ENCODE measurements at places on chromosomes 6 and 20. TPM values are rescaled to one million over a fixed set of nuclear protein-coding genes. Genes with fewer than 3 reads are reported as not detected.
A peak's percentile ranks its signal among the peaks of the same experiment; 100 is the strongest.

VPS52 gene
- 41.0 TPM for total RNA-seq

C6orf58 gene
- total RNA-seq: not detected

IRF4 gene
- total RNA-seq: 1.1 TPM

LCA5 gene
- total RNA-seq: 8.9 TPM

SLC25A27 gene
- 37.0 TPM for total RNA-seq

PRDM13 gene
- total RNA-seq: not detected

OR2J2 gene
- total RNA-seq: not detected

GRCh38 chr6:67680297-67680932 lies 954.7 kb upstream of the ADGRB3 start:
- no peaks in the 10 kb centered on the region for H3K27me3 ChIP-seq
- H3K36me3 ChIP-seq: no peaks in the 10 kb centered on the region
- DNase-seq: no peak
- no peak overlapping the region for H3K4me3 ChIP-seq

GRCh38 chr6:50007819-50008218 lies 14.0 kb downstream of the DEFB110 start:
- H3K27ac ChIP-seq: no peak overlapping the region
- no peaks in the 10 kb centered on the region for H3K4me1 ChIP-seq
- no peaks in the 10 kb centered on the region for H3K36me3 ChIP-seq
- H3K4me3 ChIP-seq: no peak overlapping the region

DNA sequence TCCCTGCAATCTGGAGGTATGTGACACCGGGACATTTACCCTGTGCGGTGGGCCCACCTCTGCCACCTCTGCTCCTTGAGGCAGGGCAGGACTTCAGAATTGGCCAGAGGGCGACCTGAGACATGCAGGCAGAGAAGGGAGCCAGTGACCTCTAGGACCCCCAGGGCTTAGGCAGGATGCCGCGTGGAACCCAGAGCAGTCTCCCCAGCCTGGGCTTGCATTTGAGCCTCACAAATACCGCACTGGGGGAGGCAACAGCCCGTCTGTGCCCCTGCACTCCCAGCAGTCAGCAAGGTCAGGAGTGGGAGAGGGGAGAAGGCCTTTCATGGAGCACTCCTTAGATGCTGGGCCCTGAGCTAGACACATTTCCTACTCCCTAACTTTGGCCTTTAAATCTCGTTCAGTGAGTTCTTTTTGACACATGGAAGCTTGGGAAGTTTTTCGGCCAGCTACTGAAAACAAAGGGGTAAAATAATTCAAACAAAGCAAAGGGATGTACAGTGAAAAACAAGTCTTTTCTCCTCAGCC lies 41.7 kb downstream of the C20orf203 start:
- H3K27ac ChIP-seq: no peak overlapping the region
- H3K36me3 ChIP-seq: no peaks in the 10 kb centered on the region
- H3K27me3 ChIP-seq: no peaks in the 10 kb centered on the region
- DNase-seq: no peak
- peaks cover 17% of the 10 kb centered on the region for H3K4me1 ChIP-seq
- no peak overlapping the region for H3K4me3 ChIP-seq

GRCh38 chr6:34068462-34069044 lies 77.3 kb downstream of the GRM4 start:
- H3K27me3 ChIP-seq: no peaks in the 10 kb centered on the region
- DNase-seq: no peak
- no peak overlapping the region for H3K4me3 ChIP-seq
- no peak overlapping the region for H3K27ac ChIP-seq
- H3K4me1 ChIP-seq: peaks cover 6% of the 10 kb centered on the region

DNA sequence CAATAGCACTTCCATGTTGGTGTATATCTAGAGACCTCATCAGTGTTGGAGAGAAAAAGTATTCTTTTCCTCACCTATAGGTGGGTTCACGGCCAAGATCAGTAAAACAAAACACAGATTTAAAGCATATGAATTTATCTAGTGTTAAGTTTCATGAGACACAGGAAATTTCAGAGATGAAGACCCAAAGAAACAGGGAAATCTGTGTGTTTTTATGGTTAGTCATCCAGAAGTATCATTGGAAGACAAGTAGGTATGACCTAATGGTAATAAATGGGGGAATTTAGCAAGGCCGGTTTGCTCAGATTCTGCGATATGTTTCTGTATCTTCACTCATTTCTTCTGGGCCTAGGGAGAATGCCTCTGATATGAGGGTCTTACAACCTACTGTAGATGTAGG lies 419.6 kb upstream of the MARCKS start:
- no peaks in the 10 kb centered on the region for H3K27me3 ChIP-seq
- no peaks in the 10 kb centered on the region for H3K36me3 ChIP-seq
- H3K4me3 ChIP-seq: no peak overlapping the region
- no peaks in the 10 kb centered on the region for H3K4me1 ChIP-seq

GRCh38 chr6:35152067-35152707 lies 11.0 kb upstream of the TCP11 start:
- H3K27ac ChIP-seq: no peak overlapping the region
- DNase-seq: no peak
- H3K27me3 ChIP-seq: no peaks in the 10 kb centered on the region

DNA sequence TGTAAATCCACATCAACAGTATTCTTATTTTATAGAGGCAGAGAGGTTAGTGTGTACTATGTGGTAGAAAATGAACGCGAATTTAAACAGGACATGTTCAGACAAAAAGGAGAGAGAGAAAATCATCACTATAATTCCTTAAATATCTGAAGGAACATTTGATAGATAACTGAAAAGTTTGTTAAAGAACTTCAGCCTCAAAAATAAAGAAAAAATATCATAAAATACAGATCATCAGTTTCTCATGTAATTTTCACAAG lies 169.2 kb downstream of the PTPRK start:
- DNase-seq: no peak
- H3K27ac ChIP-seq: no peak overlapping the region
- H3K4me3 ChIP-seq: no peak overlapping the region
- H3K36me3 ChIP-seq: no peaks in the 10 kb centered on the region
- peaks cover 4% of the 10 kb centered on the region for H3K4me1 ChIP-seq

DNA sequence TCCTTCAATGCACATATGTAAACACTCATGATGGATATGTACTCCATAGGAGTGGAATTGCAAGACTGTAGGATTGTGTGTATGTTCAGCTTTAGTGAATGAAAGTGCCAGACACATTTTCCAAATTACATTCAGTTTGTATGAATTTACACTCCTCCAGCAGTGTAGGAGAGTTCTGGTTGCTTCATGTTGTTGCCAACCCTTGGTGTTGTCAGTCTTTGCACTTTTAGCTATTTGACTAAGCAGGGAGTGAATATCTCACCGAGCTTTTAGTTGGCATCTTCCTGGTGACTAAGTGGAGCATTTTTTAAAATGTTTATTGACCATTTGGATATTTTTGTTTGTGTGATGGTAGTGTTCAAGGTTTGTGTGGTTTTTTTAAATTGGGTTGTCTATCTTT lies 23.9 kb downstream of the NKX2-4 start:
- no peak overlapping the region for H3K27ac ChIP-seq
- H3K4me3 ChIP-seq: no peak overlapping the region
- no peak for DNase-seq
- no peaks in the 10 kb centered on the region for H3K4me1 ChIP-seq

- no peaks in the 10 kb centered on the region for H3K4me1 ChIP-seq
- no peak overlapping the region for H3K4me3 ChIP-seq
- H3K27me3 ChIP-seq: no peaks in the 10 kb centered on the region
- no peaks in the 10 kb centered on the region for H3K36me3 ChIP-seq
- H3K27ac ChIP-seq: no peak overlapping the region
- DNase-seq: no peak
These were observed 131.8 kb upstream of the JARID2 start for GRCh38 chr6:15114061-15114460.

DNA sequence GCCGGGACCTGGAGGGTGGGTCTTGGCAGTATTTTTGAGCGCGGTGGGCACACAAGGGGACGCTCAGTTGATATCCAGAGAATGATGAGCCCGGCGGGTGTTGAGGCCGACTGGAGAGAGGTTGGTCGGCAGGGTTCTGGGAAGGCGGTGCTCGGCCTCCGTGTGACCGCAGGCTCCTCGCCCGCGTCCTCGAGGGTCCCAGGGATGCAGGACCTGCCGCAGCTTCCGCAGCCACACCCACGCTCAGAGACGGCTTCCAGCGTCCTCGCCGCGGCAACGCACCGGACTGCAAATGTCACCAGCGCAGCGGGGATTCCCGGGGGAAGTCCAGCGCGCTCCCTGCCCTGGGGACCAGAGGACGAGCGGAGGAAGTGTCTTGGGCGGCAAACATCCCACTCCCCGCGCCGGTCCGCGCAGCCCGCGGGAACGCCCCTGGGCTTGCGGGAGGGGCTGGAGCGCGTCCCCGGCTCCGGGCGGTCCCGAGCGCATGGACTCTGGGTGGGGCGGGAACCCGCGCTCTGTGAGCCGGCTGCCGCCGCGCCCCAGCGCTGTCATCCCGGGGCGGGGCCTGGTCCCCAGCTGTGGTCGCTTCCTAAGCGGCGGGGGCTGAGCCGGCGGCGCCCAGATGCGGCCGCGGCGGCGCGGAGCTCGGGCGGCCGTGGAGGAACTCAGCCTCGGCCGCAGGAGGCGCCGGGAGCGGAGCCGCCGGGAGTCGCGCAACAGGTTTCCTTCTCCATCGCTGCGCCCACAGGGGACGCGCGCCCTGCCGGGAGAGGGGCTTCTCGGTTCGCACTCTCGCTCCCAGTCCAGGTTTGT lies at the start of gene STX11:
Gene STX11, plus strand, starts transcription at position 624 of the 816 bp plus-strand sequence. CDS start 36,111 bp downstream, outside the sequence.
- H3K27ac ChIP-seq: no peak within 1 kb of the TSS
- peaks cover 10% of the 10 kb centered on the region for H3K4me1 ChIP-seq
- DNase-seq: peak; percentile 14
- no peaks in the 10 kb centered on the region for H3K36me3 ChIP-seq
- H3K4me3 ChIP-seq: peak within 1 kb of the TSS; percentile 60
- no peaks in the 10 kb centered on the region for H3K27me3 ChIP-seq

DNA sequence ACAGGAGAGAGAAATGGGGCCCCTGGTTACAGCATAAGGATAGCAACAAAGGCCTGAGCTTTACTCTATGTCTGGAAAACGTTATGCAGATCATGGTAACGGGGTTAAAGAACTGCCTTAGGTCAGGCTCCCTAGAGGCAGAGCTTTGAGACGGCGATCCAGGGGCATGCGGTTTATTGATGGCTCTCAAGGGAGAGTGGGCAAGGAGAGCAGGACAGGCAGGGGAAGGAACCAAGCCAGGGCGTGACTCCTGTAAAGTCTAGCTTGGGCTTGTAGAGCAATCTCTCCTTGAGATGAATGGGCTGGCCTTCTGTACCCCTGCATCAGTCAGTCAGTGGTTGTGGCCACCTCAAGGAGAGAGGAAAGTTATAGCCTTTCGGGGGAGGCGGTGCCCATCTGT lies 12.5 kb upstream of the FERMT1 start:
- H3K4me1 ChIP-seq: no peaks in the 10 kb centered on the region
- H3K27me3 ChIP-seq: no peaks in the 10 kb centered on the region
- no peak for DNase-seq

DNA sequence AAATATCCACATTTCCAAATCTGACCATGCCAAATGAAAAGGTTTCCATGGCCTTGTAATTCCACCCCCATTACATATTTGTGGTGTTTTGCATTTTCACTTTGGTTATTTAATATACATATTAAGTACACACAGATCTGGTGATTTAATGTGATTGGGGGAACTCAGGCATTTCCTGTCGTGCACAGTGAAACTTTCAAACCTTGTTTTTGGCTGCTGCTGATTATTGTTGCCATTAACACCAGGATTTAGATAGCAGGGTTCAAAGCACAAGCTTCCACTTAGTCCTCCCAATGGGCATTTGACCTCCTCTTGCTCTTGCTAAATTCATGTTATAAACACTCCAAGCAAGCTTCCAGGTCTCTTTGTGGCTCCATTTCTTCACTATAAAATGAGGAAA lies 166.5 kb downstream of the SOBP start:
- H3K27ac ChIP-seq: peak overlapping the region; percentile 39
- no peaks in the 10 kb centered on the region for H3K27me3 ChIP-seq
- H3K4me1 ChIP-seq: peaks cover 12% of the 10 kb centered on the region
- H3K4me3 ChIP-seq: no peak overlapping the region

- peak overlapping the region; percentile 1 for H3K4me3 ChIP-seq
- no peaks in the 10 kb centered on the region for H3K36me3 ChIP-seq
- H3K27ac ChIP-seq: no peak overlapping the region
- H3K4me1 ChIP-seq: no peaks in the 10 kb centered on the region
- peak; percentile 70 for DNase-seq
- no peaks in the 10 kb centered on the region for H3K27me3 ChIP-seq
These were observed 114.7 kb downstream of the PSMB1 start for GRCh38 chr6:170438402-170438753.

DNA sequence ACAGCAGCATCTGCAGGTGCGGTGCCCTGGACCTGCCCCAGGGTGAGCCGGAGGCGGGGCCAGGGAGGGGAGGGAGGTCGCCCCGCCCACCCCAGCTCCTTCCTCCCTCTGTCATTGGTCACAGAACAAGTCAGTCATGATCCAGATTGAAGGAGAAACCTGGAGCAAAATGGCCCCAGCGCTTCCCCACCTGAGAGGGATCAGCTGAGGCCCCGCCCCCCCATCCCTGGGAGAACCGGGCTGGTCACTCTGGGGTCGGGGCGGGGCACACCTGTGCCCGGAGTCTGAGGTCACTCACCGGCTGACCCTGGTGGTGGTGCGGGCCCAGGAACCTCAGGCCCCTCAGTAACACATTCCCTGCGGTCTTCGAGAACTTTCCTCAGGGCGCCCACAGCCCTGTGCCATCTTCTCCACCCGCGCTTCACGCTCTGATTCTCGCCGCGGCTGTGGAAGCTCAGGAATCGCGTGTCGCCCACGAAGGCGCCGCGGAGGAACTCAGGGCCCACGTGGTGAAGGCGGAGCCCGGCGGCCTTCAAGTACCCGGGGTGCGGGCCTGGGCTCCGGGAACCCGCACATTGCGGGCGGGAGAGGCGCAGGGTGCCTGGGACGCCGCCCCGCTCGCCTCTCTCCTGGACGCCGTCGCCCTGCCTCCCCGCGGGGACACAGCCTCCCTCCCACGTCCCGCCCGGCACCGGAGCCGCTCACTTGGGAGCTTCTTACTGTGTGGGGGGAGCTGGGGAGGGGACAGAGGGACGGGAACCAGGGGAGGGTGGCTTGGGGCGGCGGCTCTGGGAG lies 36.4 kb upstream of the HLA-C start:
- H3K36me3 ChIP-seq: no peaks in the 10 kb centered on the region
- H3K27me3 ChIP-seq: no peaks in the 10 kb centered on the region
- DNase-seq: no peak
- peak overlapping the region; percentile 10 for H3K4me3 ChIP-seq
- H3K4me1 ChIP-seq: no peaks in the 10 kb centered on the region
- H3K27ac ChIP-seq: no peak overlapping the region

DNA sequence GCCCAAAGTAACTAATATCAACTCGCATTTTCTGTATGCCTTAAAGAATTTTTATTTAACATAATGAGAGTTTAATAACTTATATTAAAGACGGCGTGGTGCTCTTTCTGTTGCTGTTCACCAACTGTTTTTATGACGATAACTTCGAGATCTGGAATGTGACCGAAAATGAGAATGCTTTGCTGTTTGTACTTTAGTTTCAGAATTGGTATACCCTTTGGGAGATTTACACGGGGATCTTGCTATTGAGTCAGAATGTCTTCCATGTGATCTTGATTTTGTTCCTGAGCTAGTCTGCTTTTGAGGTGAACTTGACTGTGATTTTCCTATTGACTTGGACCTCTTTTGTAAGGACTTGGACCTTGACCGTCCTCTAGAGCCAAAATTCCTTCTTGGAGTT lies 17.9 kb downstream of the PNRC1 start:
- no peaks in the 10 kb centered on the region for H3K4me1 ChIP-seq
- no peaks in the 10 kb centered on the region for H3K36me3 ChIP-seq
- H3K27me3 ChIP-seq: no peaks in the 10 kb centered on the region
- no peak overlapping the region for H3K27ac ChIP-seq
- no peak overlapping the region for H3K4me3 ChIP-seq

Measured in ovary (tissue), 10 donors.